ENCODE measurements at places on chromosomes 13 and 19.

GRCh38 chr13:91978571-91978970 lies 580.1 kb downstream of the GPC5 start:
- DNase-seq, result no peak

DNA sequence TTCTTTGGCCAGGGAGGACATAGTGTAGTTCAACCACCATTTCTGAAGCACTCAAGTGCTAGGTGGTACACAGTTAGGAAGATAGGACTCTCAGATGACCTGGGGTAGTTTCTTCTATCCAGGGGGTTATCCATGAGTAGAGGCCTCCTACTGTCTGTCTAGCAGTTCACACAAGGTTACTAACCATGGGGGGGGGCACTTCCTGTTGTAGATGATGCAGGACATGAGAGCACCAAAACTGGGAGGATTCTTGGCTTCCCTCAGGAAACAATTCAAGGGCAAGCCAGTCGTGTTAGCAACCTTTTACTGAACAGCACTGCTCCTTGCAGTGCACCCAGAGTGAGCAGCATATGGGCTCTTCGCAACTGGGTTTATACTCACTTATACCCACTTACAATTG lies 8.9 kb upstream of the TPP2 start:
- no peak for DNase-seq

DNA sequence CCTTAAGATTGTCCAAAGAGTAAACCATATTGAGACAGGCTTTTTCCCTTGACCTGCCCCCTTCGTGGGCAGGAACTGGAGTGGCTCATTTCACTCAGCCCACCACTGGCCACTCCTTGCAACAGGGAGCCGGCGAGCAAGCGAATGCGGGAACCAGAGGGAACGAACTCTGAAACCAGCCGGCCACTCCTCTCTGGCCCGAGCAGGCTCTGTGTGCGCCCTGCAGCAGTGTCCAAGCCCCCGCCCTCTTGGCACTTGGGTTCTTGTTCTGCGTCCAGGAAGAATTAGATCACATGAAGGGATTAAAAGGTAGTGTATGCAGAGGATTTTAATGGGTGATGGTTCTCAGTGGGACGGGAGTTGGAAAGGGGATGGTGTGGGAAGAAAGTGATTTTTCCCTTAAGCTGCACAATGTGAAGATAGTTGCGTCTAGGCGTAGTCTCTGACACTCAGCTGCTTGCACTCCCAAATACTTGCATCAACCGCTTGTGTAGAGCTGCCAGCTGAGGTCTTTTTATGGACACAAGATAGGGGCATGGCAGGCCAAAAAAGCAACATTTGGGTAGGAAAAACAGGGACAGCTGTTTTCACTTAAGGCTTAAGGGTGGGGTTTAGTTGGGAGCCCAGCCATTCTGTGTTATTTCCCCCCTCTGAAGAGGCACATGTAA lies 1209.7 kb upstream of the PCDH20 start:
- DNase-seq, result no peak

- no peak for DNase-seq
Observed at GRCh38 chr19:31270897-31271296, 78.3 kb downstream of the TSHZ3 start.

- DNase-seq, result no peak
Observed at GRCh38 chr19:35170359-35171061, 16.0 kb downstream of the FXYD5 start.

DNA sequence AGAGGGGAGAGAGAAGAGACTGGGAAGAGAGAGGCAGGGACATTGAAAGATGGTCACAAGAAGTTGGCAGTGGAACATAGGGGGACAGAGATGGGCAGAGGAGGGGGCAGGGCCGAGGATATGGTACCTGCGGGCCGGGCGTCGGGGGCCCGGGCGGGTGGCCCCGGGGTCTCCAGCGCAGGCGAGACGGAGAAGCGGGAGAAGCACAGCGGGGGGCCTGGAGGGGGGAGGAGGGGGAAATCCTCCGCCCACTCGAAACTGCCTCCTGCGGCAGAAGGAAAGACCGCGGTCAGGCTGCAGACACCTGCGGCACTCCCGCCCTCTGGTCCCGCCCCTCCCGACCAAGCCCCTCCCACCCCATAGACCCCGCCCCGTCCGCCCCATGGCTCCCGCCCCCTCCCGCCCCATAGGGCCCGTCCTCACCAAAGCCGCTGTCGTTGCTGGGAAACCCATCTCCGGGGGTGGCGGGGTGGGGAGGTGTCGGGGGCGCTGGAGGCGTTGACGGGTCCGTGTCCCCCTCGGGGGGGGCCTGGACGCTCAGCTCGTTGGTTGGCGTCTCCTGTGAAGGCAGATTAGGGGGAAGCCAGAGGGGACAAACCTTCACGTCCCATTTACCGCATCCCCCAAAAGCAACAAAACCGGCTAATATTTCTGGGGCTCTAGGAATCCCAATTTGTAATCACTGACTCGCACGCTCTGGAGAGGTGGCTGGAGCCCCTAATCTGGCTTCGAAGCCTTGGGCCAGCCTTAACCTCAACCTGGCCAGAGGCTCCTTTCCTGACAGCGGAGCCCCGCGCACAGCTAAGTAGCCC lies 20.4 kb downstream of the LMTK3 start:
- DNase-seq, result no peak

GRCh38 chr19:1362387-1363257 lies 21.1 kb upstream of the NDUFS7 start:
- no peak for DNase-seq

GRCh38 chr19:28164214-28164613 lies 1048.7 kb downstream of the UQCRFS1 start:
- DNase-seq, result no peak
